SW 1271 (cell line): ENCODE measurements at places on chromosomes 7 and 10.

DNA sequence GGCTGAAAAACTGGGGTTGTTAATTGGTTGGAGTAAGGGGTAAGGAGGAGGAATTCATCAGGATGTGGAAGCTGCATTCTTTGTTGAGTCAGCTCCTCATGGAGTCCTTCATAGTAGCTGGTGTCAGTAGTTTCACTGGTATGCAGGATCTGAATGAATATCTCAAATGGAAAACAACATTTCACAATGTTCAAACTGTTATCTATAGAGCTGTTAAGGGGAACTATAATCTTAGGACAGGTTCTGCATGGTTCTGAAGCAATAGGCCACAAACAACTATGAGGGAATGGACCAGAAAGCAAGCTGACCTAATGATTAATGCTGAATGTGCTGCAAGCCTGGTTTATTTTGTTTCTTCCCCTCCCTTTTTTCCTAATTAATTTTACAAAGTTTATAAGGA lies 225.8 kb downstream of the IPMK start:
- DNase-seq: no peak

- DNase-seq: no peak
These were observed 125.2 kb upstream of the RET start for GRCh38 chr10:42951486-42952251.

GRCh38 chr7:130649004-130649790 lies 19.4 kb downstream of the COPG2 start:
- no peak for DNase-seq

- DNase-seq: no peak
These were observed 41.7 kb downstream of the NPY start for GRCh38 chr7:24325708-24326107.

GRCh38 chr7:76072243-76073148 lies 24.6 kb downstream of the MDH2 start:
- DNase-seq: no peak

- DNase-seq: no peak
These were observed 21.6 kb downstream of the PRPF18 start for GRCh38 chr10:13608246-13608853.

GRCh38 chr10:53223851-53224250 lies 451.3 kb upstream of the MBL2 start:
- DNase-seq: no peak

GRCh38 chr10:13865758-13866491 lies 279.2 kb downstream of the PRPF18 start:
- DNase-seq: peak; percentile 64

DNA sequence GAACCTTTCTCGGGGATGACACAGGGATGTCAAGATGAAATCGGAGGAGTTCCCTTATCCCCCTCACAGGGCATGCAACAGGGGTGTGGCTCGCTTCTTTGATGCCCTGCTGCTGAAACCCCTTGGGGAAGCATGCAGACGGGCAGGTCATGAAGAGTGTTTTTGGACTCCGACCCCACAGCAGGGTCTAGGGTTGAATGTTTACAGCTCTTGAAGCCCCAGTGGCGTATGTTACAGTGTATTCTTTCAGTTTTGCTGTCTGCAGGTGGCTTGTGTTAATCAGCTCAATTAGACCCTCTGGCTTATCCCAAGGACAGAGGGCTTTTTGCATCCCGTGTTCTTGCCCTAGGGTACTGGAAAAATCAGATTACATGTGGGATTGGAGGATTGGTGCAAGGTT lies 446.5 kb downstream of the LRMDA start:
- no peak for DNase-seq

DNA sequence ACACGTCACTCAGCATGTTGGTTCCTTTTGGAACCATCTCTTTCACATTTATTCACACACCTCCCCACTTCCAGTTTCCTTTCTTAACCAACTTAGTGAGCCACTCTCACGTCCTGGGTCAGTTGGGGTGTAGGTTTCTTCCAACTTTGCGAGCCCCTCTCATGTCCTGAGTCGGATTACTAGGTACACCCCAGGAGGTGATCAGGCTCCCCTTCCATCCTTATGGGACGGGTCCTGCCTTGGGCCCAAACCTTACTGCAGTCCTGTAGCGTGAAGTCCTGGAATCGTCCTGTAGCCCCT lies 7.7 kb downstream of the ERV3-1 start:
- DNase-seq: no peak

GRCh38 chr7:29158795-29159423 lies 12.6 kb upstream of the CPVL start:
- DNase-seq: no peak

- no peak for DNase-seq
These were observed 60.5 kb downstream of the SEMA3C start for GRCh38 chr7:80858141-80858903.
